ENCODE measurements at places on chromosomes 5 and 9.

DNA sequence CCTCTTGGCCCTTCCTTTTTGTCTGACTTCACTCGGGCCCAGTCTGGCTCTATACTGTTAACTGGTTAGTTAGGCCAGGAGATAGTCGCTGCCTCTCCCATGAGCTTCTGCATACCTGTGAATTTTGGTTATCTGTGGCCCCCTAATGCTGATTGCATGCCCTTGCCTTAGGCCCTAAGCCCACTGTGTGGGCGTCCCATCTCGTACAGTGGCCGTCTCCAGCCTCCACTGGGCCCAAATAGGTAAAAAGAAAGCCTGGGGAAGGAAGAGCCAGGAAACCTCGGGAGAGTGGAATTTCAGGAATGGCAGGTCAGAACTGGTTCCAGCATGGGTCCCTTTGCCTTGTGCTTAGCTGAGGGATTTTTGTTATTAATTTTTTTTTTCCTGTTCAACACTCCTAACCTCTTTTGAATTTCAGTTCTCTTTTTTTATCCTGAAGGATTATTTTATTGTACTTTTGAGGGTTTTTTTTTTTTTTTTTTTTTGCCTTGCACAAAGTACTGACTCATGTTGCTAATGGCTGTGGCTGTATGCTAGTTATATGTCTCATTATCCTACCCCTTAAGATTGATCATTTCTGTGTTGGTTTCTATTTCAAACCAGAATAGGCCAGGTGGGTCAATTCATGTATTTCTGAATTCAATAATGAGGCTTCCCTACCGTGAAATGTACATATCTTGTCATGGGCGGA is 3.4 kb downstream of the PRRC2B start:
- DNase-seq, result peak; percentile 96

GRCh38 chr5:94244921-94245320 is 373.5 kb downstream of the KIAA0825 start:
- no peak for DNase-seq

DNA sequence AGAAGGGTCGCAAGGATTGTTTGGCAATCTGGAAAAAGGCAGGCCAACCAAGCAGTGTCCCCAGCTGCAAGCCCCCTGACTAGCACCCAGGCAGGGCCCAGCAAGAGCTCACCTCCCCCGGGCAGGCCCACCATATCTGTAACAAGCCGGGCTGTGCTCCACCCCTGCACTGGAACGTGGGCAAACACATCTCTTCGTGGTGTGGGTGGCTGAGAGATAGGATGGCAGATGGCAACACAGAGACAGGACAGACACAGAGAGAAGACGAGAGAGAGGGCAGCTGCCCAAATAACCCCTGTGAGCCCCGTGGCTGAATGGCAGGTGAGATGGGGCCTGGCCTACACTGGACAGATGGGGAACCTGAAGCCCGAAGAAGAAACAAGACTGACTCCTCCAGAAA is 9.4 kb downstream of the BBLN start:
- no peak for DNase-seq

GRCh38 chr5:87845734-87846133 is 422.9 kb downstream of the TMEM161B start:
- peak; percentile 5 for DNase-seq

DNA sequence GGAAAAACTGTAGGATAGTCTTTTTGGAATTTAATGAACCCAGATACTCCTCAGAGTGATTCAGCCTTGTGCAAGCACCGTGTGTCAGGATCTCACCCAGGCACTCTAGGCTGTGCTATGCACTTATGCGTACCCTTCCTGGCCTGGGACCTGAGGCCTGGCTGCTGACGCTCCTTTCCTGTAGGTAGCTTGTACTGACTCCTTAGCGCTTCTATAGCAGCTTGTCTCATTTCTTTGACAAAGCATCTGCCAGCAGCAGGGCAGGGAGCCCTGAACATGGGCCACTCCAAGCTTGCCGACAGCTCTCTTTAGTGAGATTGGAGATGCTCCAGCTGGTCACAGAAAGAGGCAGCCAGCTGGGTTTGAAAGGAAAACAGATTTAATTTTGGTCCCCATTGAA is 147.3 kb downstream of the SGCD start:
- DNase-seq, result no peak

- no peak for DNase-seq
These were observed 2.1 kb downstream of the CACNA1B start for GRCh38 chr9:137879566-137880150.

GRCh38 chr9:6076851-6077250 is 61.4 kb upstream of the RANBP6 start:
- no peak for DNase-seq

GRCh38 chr9:121286973-121287741 is 19.2 kb downstream of the GSN start:
- DNase-seq, result peak; percentile 97

GRCh38 chr5:14364096-14364495 is 217.5 kb upstream of the OTULINL start:
- no peak for DNase-seq

DNA sequence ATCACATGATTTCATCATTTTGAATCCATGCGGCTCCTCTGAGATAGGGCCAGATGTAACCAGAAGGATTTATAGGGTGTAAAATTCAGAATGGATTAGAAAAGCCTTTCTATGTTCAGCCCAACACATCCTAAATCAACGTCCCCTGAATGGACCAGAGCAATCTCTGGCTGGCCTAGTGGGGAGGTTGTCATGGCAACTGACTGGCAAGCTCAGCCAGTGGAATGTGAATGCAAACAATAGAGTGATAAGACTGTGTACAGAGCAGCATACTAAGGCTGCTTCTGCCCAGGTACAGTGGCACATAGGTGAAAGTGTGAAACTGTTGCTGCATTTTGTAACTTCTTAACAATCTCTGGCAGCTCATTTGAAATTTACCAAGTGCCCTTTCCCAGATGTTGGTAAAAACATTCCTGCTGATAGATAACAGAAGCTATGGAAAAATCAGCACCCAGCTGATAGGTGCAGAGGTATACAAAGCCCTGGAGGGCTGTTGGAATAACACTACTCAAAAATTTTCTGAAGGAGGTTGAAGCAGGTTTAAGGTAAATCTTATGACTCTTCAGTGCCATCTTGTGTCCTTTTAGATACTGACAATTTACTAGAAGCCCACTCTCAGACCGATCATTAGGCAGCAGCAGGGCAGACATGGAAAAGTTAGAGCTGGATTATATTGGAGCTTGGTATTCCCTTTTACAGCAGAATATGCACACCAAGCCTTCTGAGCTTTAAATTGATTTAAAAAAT is 267.2 kb downstream of the RAB3C start:
- peak; percentile 97 for DNase-seq

GRCh38 chr5:88119535-88120125 is 149.0 kb downstream of the TMEM161B start:
- no peak for DNase-seq

DNA sequence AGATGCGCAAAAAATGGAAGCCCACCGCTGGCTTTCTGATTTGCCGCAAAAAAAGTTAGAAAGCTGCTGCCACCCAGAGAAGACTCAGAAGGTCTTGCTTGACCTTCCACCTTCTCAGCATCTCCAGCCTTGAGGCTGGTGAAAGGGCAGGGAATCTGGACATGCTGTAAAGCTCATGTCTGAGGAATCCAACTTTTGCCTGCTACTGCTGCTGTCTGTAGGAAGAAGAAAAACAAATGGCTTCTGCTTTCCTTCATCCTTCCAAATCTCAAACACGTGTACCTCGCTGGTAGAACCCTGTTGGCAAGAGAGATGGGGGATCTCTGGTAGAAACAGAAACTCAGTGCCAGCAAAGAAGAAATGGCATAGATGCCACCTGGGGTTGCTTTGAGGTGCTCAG is 10.2 kb downstream of the TJP2 start:
- DNase-seq, result no peak

- DNase-seq, result no peak
These were observed 177.3 kb upstream of the C9orf72 start for GRCh38 chr9:27750566-27750965.

DNA sequence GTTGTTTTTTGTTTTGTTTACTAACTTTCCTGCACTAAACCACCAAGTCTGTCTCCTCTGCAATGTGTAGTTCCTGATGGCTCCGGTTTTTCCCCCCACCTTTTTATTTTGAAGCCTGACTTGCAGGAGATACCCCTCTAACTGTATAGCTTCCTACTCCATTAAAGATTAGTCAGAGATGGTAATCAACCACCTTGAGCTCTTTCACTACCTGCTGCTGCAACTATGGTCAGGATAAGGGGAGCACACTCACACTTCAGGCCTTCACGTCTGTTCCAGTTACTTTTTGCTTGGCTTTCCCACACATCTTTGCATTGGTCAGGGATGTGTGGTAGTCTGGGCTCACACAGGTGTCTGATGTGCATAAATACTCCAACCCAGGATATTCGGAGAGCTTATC is 63.4 kb downstream of the NR6A1 start:
- peak; percentile 25 for DNase-seq

GRCh38 chr9:14899042-14899814 is 11.0 kb downstream of the FREM1 start:
- no peak for DNase-seq

GRCh38 chr5:172106511-172107356 is 81.3 kb downstream of the STK10 start:
- peak; percentile 64 for DNase-seq

- peak; percentile 91 for DNase-seq
These were observed 1.3 kb downstream of the HINT2 start for GRCh38 chr9:35813434-35814105.
